ENCODE measurements at places on chromosomes 13 and 19.
A peak's percentile ranks its signal among the peaks of the same experiment; 100 is the strongest.

GRCh38 chr13:89832827-89833226 lies 1514.7 kb upstream of the MIR17HG start:
- no peak for DNase-seq

DNA sequence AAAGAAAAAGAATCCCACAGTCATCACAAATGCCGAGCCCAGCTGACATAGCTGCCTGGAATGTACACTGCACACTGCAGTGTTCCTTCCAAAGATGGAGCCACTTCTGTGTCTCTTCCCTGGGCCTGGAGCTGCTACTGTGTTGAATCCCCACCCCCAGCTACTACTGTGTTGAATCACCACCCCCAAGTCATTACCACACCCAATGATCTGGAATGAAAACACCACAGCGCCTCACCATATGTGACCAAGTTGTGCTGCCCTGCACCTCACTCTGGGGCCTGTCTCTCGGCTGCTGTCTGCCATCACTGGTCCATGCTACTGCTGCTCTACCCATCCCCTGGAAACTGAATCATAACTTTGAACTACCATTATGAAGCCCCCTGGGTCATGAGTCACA lies 861.2 kb downstream of the UQCRFS1 start:
- DNase-seq: no peak

DNA sequence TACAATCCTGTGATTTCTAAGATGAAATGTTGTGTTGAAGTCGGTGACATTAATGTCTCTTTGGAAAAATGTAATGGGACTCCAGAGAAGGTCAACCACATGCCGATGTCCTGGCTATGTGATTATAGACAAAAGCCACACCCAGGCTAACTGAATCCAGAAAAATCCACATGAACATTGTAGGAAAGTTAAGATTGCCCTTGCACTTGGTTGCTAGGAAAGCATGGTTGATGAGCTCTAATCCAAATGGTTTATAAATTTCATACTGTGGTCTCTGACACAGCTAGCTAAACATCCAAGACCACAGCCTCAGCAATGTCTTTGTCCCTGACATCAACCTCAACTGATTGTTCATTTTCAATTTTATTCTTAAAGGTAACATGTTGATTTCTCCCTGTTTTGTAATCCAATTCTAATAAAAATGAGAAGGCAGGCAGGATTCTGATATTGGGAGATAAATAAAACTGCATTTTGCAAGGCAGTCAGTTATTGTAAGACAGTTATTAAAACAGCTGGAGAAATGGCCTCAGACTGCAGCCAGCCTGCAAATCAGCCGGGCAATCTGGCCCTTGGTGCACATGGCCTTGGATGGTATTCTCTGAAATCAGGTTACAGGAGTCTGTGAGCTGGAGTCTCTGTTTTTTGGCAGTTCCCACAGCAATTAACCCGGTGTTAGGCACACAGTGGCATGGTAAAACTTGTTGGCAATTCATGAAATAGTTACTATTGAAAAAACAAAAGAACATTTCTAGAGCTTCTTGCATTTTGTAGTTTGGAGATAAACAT lies 93.9 kb downstream of the STARD13 start:
- DNase-seq: no peak

- DNase-seq: no peak
Measured at GRCh38 chr19:19274146-19274545, 1.0 kb upstream of the TM6SF2 start.

- peak; percentile 9 for DNase-seq
Measured at GRCh38 chr13:38045278-38046048, 175.9 kb upstream of the TRPC4 start.

GRCh38 chr13:35894636-35895035 lies 236.5 kb downstream of the DCLK1 start:
- DNase-seq: no peak

GRCh38 chr13:59345311-59345710 lies 818.4 kb downstream of the DIAPH3 start:
- peak; percentile 87 for DNase-seq

DNA sequence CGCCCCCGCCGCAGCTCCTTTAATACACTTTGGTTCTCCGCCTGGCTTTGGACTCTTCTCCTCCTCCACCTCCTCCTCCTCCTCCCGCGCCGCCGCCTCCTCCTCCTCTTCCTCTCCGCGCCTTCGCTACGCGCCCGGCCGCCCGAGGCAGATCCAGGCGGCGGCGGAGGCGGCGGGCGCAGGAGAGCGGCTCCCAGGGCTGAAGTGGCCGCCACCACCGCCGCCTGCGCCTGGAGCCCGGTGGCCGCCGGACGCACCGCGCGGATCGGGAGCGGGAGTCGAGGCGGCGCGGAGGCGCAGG lies at the start of gene ZIC2:
TSS of gene ZIC2 (plus strand) at position 50 of the 301 bp plus-strand sequence. CDS start 281 bp downstream, outside the sequence.
- no peak for DNase-seq

DNA sequence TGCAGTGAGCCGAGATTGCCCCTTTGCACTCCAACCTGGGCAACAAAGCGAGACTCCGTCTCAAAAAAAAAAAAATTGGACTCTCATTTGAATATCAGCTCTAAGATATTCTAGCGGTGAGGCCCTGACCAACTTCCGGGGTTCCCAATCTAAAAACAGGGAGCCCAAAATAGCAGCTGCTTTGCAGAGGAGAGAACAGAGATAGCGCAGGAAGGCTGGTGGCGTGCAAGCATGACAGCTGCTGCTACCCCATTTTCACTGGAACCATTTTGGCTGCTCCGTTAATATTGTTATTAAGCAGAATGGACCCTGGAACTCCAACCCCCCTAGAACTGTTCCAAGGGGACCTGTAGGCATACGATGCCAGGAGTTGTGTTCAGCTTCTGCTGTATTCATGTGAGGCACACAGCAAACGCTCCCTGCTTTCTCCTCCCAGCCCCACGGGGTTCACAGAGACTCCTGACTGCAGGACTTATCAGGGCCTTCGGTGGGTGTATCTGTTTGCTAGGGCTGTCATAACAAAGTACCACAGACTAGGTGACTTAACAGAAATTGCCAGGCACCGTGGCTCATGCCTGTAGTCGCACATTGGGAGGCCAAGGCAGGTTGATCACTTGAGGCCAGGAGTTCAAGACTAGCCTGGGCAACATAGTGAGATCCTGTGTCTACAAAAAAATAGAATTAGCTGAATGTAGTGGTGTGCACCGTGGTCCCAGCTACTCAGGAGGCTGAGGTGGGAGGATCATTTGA lies 11.5 kb downstream of the STXBP2 start:
- peak; percentile 14 for DNase-seq

- DNase-seq: no peak
Measured at GRCh38 chr13:100887729-100888151, 213.1 kb upstream of the TMTC4 start.

- peak; percentile 49 for DNase-seq
Measured at GRCh38 chr13:113075711-113076110, 29.9 kb upstream of the F7 start.

DNA sequence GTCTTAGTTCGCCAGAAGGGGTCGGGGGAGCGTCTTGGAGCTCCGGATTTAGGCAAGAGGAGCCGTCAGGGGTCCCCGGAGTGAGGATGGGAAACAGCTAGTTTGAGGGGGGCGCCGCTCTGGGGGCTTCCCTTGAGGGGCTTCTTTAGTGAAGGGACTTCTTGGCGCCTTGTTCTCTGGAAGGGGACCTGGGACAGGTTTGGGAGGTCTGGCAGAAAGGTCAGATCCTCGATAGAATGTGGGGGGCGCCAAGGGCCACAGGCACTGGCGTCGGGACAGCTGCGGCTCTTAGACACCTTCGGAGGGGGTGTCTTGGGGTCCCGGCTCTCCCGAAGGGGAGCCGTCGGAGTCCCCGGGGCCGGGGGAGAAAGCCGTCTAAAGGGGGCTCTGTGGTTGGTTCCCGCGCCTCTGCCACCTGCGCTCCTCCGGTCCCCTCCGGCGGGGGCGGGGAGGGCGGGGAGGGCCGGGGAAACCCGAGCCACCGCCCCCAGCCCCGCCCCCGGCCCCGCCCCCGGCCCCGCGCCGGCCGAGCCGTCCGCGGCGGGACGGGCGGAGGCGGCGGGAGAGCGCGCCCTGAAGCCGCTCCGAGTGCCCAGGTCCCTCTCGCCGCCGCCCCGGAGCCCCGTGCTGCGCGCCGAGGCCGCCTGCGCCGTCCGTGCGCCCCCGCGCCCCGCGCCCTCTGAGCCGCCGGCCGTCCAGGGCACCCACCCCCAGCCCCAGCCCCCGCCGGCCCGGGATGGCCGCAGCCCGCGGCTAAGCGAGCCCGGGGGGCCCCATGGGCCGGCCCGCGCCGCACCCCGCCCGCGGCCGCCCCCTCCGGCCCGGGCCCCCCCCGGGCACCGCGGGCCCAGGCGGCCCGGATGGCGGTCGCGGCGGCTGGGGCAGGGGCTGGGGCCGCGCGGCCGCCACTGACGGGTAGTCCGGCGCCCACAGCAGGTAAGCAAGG lies at the start of gene NRTN:
TSS of gene NRTN (plus strand) at position 552 of the 946 bp plus-strand sequence. CDS start 19,099 bp downstream, outside the sequence.
- peak; percentile 71 for DNase-seq

DNA sequence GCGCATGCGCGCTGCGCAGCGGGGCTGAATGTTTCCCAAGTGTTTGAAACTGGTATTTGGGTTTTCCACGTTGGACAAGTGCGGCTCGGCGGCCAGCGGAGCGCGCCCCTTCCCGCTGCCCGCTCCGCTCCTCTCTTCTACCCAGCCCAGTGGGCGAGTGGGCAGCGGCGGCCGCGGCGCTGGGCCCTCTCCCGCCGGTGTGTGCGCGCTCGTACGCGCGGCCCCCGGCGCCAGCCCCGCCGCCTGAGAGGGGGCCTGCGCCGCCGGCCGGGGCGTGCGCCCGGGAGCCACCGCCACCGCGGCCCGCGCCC lies at the start of gene ING1:
TSS of gene ING1 (plus strand) at position 59 of the 311 bp plus-strand sequence. CDS start 450 bp downstream, outside the sequence.
- no peak for DNase-seq

DNA sequence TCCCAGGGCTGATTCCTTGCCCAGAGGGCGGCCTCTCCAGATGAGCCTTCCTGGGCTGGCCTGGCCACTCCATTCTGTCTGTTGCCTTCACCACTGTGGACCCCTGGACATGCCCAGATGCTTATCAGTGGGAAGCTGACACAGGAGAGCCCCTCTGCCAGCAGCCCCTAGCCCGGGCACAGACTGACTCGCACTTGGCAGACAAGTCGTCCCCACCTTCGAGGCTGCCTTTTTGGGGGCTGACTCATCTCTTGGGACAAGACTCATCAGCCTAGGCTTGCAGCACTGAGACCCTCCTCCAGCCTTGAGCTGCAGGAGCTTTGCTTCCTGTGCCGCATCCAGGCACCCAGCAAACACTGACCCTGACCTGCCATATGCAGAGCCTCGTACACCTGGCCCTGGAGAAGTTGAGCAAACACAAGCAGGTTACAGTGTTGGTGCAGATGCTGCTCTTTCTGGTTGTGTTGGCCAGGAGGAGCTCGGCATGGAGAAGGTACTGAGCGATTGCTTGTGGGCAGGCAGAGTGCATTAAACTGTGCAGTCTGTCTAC lies 8.1 kb downstream of the CHST8 start:
- DNase-seq: no peak

DNA sequence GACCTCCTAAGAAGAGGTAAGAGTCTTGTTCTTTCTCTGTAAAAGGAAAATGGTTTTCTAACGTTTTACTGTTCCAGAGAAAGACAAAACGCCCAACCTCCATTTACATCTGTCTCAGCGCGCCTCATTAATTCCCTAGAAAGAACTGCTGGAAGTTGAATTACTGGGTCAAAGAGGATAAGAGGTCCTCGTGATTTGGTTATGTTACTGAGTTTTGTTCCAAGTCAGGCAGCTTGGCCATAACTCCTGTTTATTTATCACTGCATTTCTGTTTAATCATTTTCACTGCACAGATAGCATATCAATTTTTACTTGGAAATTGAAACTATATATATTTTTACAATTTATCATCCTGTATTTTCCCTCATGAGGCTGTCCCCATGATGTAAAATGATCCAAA lies 112.9 kb upstream of the PEG3 start:
- DNase-seq: no peak

DNA sequence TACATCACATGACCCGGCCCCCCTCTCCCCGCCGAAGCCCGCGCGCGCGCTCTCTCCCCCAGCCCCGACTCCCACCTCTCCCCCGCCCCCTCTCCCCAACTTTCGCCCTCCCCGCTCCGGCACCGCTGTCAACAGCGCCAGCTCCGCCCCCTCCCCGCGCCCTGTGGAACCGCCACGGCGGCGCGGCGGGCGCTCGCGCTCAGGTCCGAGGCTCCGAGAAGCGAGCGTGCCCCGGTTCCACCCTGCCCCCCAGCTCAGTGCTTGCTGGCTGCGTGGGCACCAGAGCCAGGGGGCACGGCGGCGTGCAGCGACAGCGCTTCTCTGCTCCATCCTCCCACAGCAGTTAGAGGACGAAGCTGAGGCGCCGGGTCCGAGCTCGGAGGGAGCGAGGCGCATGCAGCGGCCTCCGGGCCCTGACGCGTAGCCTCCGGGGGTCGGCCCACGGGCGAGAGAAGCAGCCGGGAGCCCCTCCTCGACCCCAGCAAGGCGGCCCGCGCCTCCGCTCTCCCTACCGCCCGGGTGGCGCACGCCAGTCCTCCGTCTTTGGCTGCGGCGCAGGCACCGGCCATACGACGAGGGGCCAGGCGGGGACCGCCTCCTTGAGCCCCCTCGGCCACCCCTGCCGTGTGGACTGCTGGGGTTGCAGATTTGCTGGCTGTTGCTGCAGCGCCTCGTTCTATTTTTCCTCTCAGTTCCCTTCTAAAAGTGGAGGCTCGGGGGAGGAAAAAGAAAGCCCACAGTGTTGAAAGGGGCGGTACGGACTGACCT lies 109.5 kb downstream of the KCNRG start:
- DNase-seq: peak; percentile 99

DNA sequence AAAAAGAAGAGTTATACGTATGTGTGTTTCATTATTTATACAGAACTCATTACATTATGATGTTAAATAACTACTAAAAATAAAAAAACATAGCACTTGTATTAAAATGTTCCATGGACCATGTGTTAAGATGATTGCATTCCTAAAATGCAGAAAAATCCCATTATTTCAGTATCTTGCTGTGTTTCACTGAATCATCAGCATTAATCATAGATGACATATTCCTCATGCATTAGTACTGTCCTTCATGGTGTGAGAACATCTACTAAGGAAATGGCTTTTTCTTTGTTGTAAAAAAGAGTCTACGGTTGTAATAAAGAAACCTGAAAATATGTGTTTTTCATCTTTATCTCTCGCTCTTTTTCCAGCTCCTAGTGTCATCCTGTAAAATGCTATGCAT lies 416.5 kb downstream of the FGF14 start:
- no peak for DNase-seq

DNA sequence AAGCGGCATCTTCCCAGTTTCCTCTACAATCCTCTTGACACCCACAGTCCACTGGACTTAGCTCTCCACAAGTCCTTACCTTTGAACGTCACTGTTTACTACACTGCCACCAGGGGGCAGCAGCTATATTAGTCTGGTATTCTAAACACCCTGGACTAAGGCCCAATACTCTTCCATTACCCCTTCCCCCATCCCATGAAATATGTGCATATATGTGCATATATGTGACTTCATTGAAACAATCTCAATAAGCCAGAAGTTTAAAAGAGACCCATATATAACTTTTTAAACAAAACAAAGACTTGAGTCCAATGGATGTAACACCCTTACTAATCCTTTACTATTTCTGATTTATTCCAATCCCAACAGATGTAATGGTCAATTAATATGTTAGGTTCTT lies 15.5 kb downstream of the GGACT start:
- DNase-seq: peak; percentile 59

All from right cardiac atrium (tissue), 5 donors.